ENCODE measurements at places on chromosomes 2 and 18.

- DNase-seq, result peak; percentile 36
Measured at GRCh38 chr2:134231301-134231964, 22.4 kb upstream of the MGAT5 start.

- peak; percentile 80 for DNase-seq
Measured at GRCh38 chr18:79484661-79485621, 89.2 kb downstream of the NFATC1 start.

DNA sequence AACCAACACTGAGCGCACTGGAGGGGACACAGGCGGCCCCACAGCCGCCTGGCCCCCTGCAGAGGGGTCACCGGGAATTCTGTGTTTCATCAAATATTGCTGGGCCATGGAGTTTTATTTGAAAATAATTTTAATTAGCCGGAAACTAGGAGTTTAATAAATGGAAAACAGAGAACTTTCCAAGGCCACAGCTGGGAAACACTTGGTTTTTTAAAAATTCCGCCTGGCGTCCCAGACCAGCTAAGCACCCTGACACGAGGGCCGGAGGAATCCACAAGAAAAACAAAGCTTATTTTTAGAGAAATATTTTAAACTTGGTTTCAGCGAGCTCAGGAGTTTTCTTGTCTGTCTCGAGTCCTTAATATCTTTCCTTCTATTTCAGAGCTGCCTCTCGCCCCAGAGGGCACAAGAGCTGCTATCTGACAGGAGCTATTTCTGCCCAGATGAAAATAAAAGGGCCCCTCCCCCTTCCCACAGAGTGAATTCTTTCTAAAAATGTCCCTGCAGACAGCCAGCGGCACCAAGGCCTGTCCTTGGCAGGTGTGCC, 8.2 kb downstream of the ZFP36L2 start:
- DNase-seq, result no peak

DNA sequence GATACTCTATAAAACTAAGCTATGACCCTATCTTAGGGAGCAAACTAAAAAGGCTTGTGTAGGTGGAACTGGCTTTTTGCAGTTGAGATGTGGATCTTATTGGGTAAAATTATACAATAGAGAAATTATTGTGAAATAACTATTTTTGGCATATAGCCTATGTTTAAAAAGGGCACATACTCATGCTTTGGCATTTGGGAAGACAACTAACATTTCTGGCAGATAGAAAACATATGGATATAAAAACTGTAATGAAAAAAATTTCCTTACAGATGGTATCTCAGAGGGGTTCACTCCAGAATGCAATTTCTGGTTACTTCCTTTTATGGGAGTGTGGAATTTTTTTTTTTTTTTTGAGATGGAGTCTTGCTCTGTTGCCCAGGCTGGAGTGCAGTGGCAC, 120.1 kb upstream of the CCDC195 start:
- no peak for DNase-seq

GRCh38 chr2:221724631-221725203, 152.6 kb upstream of the EPHA4 start:
- DNase-seq, result no peak

DNA sequence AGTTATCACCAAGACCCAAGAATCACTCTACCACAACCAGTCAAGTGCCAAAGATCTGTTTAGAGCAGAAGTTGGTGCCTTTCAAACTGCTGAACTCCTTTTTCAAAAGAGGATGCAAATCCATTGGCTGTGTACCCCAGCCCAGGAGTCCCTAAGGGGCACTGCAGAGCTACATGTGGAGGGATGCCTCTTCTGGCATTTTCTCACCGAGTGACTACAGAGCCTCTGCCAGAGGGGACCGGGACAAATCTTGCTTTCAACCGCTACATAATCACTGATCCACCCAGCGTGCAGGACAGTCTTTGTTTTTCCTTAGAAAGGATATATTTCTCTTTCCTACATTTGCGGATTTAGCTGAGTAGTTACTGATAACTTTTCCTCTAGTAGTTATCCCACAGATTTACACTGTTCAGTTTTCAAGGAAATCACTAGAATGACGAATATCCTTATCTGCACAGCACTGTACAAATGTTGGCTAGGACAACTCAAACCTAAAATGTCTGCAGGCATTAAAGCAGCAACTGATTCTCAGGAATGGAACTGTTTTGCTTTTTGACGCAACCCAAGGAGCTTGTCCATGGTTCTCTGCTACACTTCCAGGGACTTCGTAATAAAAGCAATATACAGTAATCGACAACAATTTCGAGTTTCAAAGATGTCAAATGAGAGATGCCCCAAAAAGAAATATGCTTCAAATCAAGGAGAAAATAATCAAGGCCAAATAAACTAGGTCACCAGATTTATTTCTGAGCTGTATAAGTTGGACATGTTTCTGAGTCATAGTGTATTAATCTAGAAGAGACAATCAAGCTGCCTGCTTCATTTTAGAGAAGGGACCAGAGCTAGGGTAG, 24.1 kb downstream of the EPB41L3 start:
- DNase-seq, result no peak

DNA sequence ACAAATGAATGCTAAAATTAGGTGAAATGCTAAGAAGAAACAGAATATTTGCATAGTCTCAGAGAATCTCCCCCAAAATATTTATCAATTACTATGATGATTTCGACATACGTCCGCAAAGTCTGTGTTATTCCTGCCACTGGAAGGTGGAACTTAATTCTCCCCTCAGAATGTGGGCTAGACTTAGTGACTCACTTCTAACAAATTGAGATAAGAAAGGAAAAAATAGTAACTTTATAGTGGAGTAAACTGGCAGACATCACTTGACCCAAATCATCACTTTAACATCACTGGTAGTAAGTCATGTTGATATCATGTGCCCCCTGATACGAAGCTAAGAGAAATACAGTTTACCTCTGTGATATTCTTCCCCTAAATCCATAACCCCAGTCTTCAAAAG, 23.5 kb downstream of the HADHB start:
- peak; percentile 10 for DNase-seq

DNA sequence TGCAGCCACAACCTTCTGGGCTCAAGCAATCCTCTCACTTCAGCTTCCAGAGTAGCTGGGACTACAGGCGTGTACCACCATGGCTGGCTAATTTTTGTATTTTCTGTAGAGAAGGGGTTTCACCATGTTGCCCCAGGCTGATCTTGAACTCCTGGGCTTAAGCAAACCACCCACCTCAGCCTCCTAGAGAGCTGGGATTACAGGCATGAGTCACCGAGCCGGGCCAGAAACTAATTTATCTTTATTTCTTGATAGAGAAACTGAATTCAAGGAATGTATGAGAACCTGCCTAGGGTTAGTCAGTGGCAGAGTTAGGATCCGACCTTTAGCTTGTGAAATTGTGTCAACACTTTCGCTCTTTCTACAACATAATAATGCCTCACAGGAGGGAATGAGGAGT, 19.3 kb upstream of the ITGAV start:
- DNase-seq, result peak; percentile 79

GRCh38 chr2:239630618-239631286, 229.9 kb upstream of the HDAC4 start:
- DNase-seq, result peak; percentile 15

DNA sequence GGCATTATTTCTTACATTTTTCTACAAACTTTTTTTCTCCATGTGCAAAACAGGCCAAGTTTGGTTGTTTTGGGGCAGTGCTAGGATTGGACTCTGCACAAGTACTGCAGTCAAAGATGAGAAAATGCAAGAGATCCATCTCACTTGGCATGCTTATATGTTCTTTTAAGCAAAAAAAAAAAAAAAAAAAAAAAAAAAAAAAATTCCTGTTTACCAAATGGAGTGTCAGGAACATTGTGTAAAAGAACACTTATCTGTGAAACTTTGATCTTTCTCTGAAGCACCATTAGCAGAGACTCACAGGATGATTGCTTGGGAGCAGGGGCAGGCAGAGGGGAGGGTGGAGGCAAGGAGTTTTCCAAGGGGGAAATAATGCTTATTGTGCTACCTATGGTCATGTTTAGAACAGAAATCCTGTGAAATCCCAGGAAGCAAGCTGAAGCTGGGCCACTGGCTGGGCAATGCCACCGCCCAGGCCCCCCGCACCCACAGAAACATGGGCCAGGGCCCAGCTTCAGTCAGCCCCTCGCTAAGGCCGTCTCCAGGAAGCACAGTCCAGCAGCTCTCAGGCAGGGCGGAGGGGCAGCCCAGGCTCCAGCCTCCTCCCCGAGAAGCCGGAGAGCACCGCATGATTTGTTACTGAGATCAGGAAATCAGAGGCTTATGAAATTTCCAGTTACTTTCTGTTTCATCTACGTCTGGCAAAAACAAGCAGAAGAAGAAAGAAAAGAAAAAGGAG, 229.4 kb downstream of the ZNF516 start:
- DNase-seq, result peak; percentile 25

DNA sequence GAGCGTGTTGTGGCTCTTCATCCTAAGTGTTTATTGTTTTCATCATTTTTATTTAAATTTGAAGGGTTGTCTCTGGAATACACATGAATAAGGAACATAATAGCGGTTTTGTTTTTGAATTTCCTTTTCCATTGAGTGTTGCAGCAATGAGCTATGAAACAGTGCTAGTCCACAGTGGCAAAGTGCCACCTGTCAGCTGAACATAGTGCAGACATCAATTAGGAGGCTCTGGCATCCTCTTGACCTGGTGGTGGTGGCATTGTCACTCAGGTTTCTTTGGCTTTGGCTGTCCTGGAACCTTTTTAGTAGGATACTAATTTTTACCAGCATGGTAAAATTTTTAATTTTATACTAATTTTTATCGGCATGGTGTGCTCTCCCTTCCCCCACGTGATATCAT, 63.2 kb downstream of the UGGT1 start:
- DNase-seq, result no peak

All from ELR (cell line).